IMR-90 (cell line): ENCODE measurements at places on chromosomes 1 and 21.
A peak's percentile ranks its signal among the peaks of the same experiment; 100 is the strongest.

GRCh38 chr1:3543076-3544039 is 68.0 kb downstream of the MEGF6 start:
- no peak overlapping the region for H3K4me3 ChIP-seq
- H3K4me1 ChIP-seq: peaks cover 37% of the 10 kb centered on the region
- peak overlapping the region; percentile 96 for H3K27ac ChIP-seq
- H3K36me3 ChIP-seq: no peaks in the 10 kb centered on the region

- no peak for DNase-seq
- no peaks in the 10 kb centered on the region for H3K36me3 ChIP-seq
- no peak overlapping the region for H3K4me3 ChIP-seq
- H3K4me1 ChIP-seq: no peaks in the 10 kb centered on the region
- H3K27ac ChIP-seq: no peak overlapping the region
Measured at GRCh38 chr1:18599086-18599485, 31.6 kb upstream of the PAX7 start.

DNA sequence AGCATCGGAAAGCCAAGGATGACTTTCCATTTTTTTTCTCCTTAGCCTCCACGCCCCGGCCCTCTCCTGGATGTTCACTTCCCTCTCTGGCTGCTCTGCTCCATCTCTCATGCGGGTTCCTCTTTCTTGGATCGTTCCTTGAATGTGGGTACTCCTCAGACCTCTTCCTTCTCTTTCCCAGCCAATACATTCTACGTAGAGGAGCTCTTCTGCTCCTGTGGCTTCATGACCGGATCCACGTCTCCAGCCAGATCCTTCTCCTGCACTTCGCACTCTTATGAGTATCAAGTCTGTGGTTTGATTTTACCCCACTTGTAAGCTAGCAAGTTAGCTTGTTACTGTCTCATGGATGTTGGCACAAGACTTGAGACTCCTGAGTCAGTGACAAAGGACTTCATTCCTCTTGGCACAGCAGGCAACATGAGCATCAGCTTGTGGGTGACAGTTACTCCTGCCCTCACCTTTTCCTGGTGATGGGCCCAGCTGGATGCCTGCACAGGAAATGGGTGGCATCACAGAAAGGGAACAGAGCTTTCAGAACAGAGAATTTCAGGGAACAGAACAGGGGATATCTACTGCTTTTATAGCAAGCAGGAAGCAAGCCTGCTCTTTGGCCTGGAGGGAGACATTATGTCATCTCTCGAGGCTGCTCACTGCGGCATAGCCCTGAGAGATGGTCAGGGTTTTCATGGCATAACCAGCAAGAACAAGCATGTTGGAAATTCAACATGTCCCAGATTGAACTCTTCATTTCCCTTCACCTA is 100.1 kb upstream of the KIF26B start:
- H3K27me3 ChIP-seq: no peaks in the 10 kb centered on the region
- H3K4me3 ChIP-seq: no peak overlapping the region
- DNase-seq: no peak

- no peaks in the 10 kb centered on the region for H3K27me3 ChIP-seq
- no peak for DNase-seq
- H3K27ac ChIP-seq: no peak overlapping the region
- no peaks in the 10 kb centered on the region for H3K4me1 ChIP-seq
Measured at GRCh38 chr1:36098650-36099365, 10.1 kb downstream of the ADPRS start.

DNA sequence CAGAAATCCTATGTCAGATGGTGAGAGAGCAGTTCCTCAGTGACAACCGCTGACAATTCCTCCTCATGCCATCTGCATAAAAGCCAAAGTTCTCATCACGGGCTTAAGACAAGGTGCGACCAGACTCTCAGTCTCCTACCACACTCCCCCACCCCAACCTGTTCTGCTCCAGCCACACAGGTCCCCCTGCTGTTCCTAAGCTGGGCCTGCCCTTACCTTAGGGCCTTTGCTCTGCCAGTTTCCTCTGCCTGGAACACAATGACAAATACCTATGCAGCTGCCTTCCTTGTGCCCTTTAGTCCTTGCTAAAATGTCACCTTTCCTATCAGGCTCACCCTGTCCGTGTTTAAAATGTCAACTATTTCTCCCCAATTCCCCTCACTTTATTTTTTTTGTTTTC is 382.2 kb downstream of the NTNG1 start:
- H3K4me3 ChIP-seq: no peak overlapping the region
- H3K27me3 ChIP-seq: no peaks in the 10 kb centered on the region
- no peaks in the 10 kb centered on the region for H3K36me3 ChIP-seq
- no peaks in the 10 kb centered on the region for H3K4me1 ChIP-seq
- no peak overlapping the region for H3K27ac ChIP-seq

- H3K4me3 ChIP-seq: no peak overlapping the region
- no peak overlapping the region for H3K27ac ChIP-seq
- no peak for DNase-seq
- no peaks in the 10 kb centered on the region for H3K36me3 ChIP-seq
- H3K27me3 ChIP-seq: no peaks in the 10 kb centered on the region; the same call in 1 of the 2 replicates
Measured at GRCh38 chr21:38899277-38899947, 93.7 kb downstream of the ETS2 start.

DNA sequence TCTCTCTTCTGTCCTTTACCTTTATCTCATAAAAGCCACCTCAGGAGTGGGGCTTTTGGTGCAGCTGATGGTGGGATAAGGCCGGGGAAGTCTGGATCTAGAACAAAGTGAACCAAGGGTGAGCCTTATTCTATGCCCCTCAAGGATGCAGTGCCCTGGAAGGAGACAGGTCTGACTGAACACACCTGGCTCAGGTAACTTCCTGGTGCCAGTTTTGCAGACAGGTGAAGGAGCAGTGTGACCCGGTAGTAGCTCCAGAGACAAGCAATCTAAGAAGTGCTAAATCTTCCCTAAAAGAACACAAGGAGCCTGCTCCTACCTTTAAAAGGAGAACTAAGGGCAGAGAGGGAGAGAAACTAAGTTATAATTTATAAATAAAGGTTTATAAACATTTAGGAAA is 2.9 kb downstream of the KCNJ15 start:
- no peaks in the 10 kb centered on the region for H3K36me3 ChIP-seq
- DNase-seq: no peak
- H3K27me3 ChIP-seq: no peaks in the 10 kb centered on the region
- peaks cover 9% of the 10 kb centered on the region for H3K4me1 ChIP-seq
- peak overlapping the region; percentile 17; the same call in 1 of the 2 replicates for H3K27ac ChIP-seq
- H3K4me3 ChIP-seq: no peak overlapping the region

GRCh38 chr1:231557411-231557810 is 28.9 kb downstream of the TSNAX start:
- peaks cover 7% of the 10 kb centered on the region for H3K4me1 ChIP-seq
- H3K27ac ChIP-seq: no peak overlapping the region
- H3K36me3 ChIP-seq: peaks cover 4% of the 10 kb centered on the region

- H3K36me3 ChIP-seq: no peaks in the 10 kb centered on the region
- no peaks in the 10 kb centered on the region for H3K27me3 ChIP-seq
- H3K27ac ChIP-seq: no peak overlapping the region
Measured at GRCh38 chr21:16370186-16370585, 640.4 kb downstream of the USP25 start.

GRCh38 chr1:89633800-89634625 is 1.1 kb downstream of the LRRC8C start:
- no peaks in the 10 kb centered on the region for H3K27me3 ChIP-seq
- DNase-seq: peak; percentile 48
- H3K36me3 ChIP-seq: no peaks in the 10 kb centered on the region
- peak overlapping the region; percentile 96 for H3K4me3 ChIP-seq
- peak overlapping the region; percentile 91 for H3K27ac ChIP-seq

DNA sequence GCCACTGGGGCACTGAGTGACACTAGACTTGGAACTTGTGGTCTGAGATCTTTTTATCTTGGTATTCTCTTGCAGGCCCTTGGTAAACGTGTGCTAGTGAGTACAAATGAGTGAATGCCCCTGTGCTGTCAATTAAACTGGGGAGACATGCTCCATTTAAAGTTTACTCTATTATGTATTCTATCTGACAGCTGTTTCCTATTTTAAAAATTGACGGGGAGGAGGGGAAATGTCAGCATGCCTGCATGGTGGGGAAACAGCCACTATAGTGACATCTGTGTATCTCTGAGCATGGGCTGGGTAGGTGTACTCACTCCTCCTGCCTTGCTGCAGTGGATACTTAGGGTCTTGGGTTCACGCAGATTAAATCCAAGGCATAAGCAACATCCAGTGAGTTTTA is 59.0 kb upstream of the IKBKE start:
- no peaks in the 10 kb centered on the region for H3K27me3 ChIP-seq
- no peak overlapping the region for H3K4me3 ChIP-seq

DNA sequence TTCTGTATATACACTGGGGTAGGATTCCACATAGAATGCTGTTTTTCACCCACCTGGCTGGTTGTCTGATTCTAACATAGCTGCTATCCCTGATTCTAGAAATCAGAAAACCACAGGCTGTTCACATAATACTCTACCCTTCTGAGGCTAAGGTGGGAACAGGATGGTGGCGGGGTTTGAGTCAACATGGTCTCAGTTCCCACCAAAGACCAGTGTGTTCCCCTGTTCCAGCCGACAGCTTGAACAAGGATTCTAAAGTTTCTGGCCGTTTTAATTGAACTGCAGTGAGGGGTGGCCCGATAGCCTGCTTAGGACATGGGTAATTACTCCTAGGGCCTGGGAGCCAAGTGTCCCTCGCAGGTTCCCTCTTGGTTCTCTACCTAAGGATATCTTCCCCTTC is 38.4 kb downstream of the PEX14 start:
- peaks cover 28% of the 10 kb centered on the region for H3K4me1 ChIP-seq
- no peak overlapping the region for H3K27ac ChIP-seq
- H3K4me3 ChIP-seq: no peak overlapping the region
- no peaks in the 10 kb centered on the region; the same call in 1 of the 2 replicates for H3K36me3 ChIP-seq
- no peaks in the 10 kb centered on the region for H3K27me3 ChIP-seq

DNA sequence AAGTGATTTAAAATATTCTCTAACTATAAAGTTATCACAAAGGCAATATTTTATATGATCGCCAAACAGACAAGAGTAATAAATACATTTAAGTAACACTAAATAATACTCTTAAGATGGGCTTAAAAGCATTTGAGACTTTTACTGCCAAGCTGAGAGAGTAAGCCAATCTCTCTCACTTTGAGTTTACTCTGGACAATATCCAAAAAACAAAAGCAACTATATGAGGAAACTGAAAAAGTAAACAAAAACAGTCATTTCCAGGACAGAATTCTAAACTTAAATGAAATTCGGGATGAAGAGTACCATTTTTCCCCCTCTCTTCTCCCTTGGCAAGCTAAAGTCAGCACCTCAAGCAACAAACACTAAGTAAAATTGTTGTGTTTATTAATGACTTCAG is 173.2 kb downstream of the COP1 start:
- peak overlapping the region; percentile 57; the same call in 1 of the 2 replicates for H3K27ac ChIP-seq
- peaks cover 9% of the 10 kb centered on the region for H3K4me1 ChIP-seq
- no peaks in the 10 kb centered on the region for H3K27me3 ChIP-seq
- no peak overlapping the region for H3K4me3 ChIP-seq
- DNase-seq: peak; percentile 36

DNA sequence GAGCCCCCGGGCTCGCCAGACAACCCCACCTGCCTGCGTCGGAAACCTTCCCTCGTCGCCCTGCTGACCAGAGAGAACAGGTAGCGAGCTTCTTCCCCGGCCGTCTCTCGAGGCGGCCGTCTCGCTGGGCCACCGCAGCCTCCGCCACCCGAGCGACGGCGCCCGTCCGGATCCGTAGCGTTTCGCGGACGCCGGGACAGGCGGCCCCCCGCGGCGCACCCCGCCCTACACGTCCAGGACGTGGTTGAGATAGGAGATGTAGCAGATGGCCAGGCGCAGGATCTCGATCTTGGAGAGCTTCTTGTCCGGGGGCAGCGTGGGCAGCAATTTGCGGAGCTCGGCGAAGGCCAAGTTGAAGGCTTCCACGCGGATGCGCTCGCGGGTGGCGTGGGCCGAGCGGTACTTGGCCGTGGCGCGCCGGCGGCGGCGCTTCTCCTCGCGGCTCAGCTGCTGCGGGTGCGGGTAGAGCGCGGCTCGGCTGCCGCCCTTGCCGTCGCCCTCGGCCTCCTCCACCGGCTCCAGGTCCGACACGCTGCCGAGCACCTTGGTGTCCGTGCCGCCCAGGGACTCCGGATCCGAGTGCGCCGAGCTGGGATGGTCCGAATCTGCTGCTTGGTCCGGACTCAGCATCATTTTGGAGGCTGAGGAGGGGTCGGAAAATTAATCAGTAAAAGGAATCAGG is 3.0 kb downstream of the NHLH2 start:
- peaks cover 61% of the 10 kb centered on the region for H3K27me3 ChIP-seq
- no peak overlapping the region for H3K4me3 ChIP-seq
- no peak for DNase-seq
- H3K27ac ChIP-seq: no peak overlapping the region
- H3K4me1 ChIP-seq: peaks cover 2% of the 10 kb centered on the region; the same call in 1 of the 2 replicates
- no peaks in the 10 kb centered on the region for H3K36me3 ChIP-seq

DNA sequence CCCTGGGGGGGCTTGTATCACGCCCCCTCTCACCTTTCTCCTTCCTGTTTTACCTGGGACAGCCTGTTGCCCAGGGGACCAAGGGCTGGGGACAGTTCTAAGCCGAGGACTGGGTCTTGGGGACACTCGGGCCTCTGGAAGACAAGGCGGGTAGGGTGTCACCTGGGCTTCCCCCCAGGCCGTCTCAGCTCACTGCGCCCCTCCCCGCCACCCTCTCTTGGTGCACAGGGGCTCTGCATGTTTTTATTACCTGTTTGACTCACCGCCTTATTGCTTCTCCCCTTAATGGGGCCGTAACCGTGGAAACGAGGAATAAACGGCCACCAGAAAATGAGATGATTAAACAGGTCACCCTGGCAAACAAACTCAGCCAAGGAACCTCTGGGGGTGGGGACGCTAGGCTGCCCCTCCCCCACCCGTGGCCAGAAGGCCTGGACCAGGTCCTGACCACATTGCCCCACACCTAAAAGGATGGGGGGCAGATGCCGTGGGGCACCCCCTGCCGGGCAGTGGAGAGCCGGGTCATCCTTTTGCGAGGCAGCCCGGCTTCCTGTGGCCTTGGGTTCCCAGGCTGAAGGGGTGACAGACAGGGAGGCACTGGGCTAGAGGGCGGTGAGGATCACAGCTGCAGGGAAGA is 109.9 kb downstream of the CASZ1 start:
- peaks cover 3% of the 10 kb centered on the region; the same call in 1 of the 2 replicates for H3K27me3 ChIP-seq
- H3K27ac ChIP-seq: no peak overlapping the region
- peaks cover 11% of the 10 kb centered on the region; the same call in 1 of the 2 replicates for H3K4me1 ChIP-seq

- H3K4me3 ChIP-seq: no peak overlapping the region
- H3K27ac ChIP-seq: peak overlapping the region; percentile 79; the same call in 1 of the 2 replicates
- H3K36me3 ChIP-seq: no peaks in the 10 kb centered on the region
- peak; percentile 97 for DNase-seq
- H3K4me1 ChIP-seq: peaks cover 4% of the 10 kb centered on the region
- no peaks in the 10 kb centered on the region for H3K27me3 ChIP-seq
Measured at GRCh38 chr21:21165063-21165645, 166.9 kb downstream of the NCAM2 start.

- H3K36me3 ChIP-seq: no peaks in the 10 kb centered on the region
- H3K27me3 ChIP-seq: no peaks in the 10 kb centered on the region
- DNase-seq: peak; percentile 30
- no peak overlapping the region for H3K4me3 ChIP-seq
- peaks cover 8% of the 10 kb centered on the region for H3K4me1 ChIP-seq
Measured at GRCh38 chr1:59180735-59181134, 116.2 kb upstream of the FGGY start.

DNA sequence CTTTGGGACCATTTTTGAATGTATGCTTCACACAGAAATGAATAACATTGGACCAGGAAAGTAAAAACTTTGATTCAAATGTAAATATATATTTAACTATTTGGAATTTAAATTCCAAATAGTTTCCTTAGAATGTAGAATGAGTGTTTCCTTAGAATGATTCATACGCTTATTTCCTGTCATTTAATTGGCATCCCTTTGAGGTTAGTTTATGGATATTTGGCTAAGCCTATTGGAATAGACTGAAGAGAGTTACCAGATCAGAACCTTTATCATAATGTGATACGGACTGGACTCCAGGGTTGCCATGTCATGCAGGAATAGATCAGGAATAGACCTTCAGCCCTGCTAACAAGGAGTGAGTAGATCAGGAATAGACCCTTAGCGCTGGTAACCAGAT is 133.1 kb downstream of the TNNI3K start:
- peaks cover 2% of the 10 kb centered on the region; the same call in 1 of the 2 replicates for H3K4me1 ChIP-seq
- DNase-seq: peak; percentile 47

GRCh38 chr1:94580367-94581115 is 39.0 kb upstream of the F3 start:
- no peak overlapping the region for H3K4me3 ChIP-seq
- H3K36me3 ChIP-seq: no peaks in the 10 kb centered on the region
- H3K27me3 ChIP-seq: no peaks in the 10 kb centered on the region
